Stimulated activated CD4-positive, alpha-beta T cell treated with anti-CD3 and anti-CD28 coated beads, Interleukin-1b, Interleukin-23, amount 100 ng/mL, for 24 hours (primary cell): ENCODE measurements at places on chromosomes 7 and 10.

DNA sequence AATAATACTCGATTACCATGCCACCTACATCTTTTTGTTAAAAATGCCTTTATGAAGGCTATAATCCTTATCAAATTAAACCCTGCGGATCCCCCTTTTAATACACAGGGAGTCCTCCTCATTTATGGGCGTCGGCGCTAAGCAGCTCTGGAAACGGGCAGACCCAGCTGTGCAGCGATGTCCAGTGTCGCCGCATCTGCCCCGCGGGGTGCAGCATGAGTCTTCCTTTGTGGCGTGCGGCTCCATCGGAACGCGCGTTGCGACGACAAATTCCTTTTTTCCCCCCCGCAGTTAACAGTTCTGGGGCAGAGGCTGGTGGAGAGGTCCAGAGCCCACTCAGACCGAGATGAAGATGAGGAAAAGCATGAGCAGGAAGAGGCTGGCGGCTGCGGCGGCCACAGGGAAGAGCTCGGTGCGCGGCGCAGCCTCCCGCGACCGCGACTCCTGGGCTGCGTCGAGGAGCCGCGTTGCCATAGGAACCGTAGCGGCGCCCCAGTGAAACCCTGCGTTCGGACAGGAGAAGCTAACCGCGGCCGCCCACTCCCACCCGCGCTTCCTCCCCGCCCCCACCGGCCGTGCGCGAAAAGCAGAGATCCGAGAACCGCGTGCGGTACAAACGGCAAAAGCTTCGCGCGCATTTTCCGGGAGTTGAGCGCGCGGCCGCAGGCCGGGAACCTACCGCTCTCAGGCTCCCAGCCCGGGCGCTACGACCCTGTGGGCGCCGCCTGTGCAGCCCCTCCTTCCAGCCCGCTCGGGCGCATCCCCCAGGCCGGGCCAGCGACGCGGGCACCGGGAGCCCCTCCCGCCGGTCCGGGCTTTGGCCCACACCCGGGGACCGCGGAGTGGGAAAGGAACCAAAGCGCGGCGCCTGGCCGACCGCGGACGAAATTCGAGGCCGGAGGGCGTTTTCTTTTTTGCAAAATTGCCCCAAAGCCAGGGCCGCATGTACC is 130.6 kb downstream of the SPAG6 start:
- DNase-seq, result no peak

GRCh38 chr10:110641256-110641655 is 2.9 kb upstream of the RBM20 start:
- no peak for DNase-seq

- no peak for DNase-seq
Measured at GRCh38 chr7:28706584-28706983, 251.5 kb downstream of the TRIL start.

GRCh38 chr7:87144173-87144657 is 8.0 kb upstream of the DMTF1 start:
- no peak for DNase-seq

DNA sequence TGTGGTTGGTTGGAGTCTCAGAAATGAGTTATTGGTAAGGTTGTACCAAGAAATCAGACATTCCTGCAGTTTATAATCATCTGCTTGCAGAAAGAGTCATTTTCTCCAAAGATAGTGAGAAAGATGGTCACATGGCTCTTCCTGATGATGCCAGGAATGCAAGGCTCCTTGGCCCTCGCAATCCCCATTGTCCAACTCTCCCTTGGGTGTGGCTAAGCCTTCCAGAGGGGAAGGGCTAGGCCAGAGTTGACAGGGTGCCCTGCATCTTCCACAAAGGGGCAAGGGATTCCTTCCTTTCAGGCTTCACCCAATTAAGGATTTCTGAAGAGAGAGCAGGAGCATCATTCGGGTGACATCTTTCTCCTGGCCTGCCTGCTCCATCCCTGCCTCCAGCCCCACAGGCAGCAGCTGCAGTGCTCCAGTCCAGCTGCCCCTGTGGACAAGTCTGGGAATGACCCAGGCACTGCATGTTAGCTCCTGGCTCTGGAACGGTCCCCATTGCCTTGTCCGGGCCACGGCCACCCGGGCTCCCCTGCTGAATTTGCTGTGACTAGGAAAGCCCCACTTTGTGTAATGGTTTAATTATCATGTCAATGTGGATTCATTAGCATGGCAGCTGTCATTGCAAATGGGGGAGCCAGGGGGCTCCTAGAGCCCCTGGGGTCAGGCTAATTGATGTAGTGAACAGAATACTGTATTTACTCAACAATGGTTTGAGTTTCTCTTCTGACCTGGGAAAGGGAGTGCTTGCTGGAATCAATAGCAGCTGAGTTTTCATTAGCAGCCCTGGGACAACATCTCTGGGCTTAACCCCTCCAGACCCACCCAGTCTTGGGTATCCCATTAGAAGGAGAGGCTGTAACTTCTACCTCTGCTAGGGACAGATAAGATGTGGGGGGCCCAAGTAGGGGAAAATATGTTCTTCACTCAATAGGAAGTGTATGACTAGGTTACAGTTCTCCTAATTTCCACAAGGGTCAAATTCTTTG is 112.6 kb upstream of the TBX20 start:
- no peak for DNase-seq

GRCh38 chr10:70430493-70431445 is 10.7 kb downstream of the NODAL start:
- no peak for DNase-seq

GRCh38 chr7:53383131-53383530 is 347.7 kb downstream of the POM121L12 start:
- DNase-seq, result no peak

DNA sequence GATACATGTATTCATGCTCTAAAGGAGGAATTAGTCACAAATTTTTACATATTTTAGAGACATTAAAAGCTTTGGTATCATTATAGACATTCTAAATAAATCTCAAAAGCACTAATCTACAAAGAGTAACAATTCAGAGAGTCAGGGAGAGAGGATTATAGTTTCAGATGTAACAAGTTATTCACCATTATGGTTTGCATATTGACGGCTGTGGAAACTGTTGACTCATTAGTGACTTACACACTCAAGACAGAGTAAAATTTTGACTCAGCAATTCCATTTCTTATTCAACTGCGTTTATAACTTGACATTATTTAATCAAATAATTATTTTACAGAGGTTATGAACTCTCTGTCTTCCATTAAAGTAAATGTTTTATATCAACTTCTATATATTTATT is 95.4 kb upstream of the SEMA3C start:
- no peak for DNase-seq

DNA sequence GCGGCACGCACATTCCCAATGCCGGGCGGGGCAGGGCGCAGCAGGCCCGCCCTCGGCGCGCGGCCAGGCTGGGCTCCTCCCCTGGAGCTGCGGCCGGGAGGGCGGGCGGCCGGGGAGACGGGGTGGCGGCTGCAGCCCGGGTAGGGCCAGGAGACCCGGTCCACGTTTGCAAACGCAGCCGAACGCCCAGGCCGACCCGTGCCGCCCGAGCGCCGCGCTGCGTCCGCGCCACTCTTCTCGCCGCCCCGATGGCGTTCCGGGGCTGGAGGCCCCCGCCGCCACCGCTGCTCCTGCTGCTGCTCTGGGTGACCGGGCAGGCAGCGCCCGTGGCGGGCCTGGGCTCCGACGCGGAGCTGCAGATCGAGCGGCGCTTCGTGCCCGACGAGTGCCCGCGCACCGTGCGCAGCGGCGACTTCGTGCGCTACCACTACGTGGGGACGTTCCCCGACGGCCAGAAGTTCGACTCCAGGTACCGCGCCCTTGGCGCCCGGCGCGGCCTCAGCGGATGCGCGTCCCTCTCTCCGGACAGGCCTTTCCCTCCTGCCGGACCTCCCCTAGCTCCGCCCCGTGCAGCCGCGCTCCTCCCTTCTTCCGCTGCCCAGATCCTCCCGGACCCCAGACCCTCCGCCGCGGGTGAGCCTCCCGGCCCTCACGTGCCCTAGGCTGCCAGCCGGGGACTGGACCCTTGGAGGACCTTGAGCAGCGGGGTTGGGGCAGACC is at the start of gene FKBP9:
Gene FKBP9, plus strand, starts transcription at position 115 of the 720 bp plus-strand sequence. Its CDS starts 134 bp downstream, at position 249.
- no peak for DNase-seq

DNA sequence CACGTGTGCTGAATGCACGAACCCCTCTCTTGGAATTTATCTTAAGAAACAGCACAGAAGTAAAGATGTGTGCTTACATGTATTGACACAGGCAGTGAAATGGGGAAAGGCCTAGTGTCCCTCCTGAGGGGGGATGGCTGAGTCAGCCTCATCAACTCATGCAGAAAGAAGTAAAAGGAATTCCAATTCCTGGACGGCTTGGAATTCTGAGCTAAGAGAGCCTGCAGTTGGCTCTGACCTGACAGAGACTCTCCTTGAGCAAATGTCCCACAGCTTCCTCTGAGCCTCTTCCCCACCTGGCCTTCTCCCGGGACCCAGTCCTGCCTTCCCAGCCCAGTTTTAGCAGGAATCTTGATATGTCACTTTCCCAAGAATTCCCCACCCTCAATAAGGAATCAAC is 542.4 kb upstream of the ADARB2 start:
- DNase-seq, result no peak

DNA sequence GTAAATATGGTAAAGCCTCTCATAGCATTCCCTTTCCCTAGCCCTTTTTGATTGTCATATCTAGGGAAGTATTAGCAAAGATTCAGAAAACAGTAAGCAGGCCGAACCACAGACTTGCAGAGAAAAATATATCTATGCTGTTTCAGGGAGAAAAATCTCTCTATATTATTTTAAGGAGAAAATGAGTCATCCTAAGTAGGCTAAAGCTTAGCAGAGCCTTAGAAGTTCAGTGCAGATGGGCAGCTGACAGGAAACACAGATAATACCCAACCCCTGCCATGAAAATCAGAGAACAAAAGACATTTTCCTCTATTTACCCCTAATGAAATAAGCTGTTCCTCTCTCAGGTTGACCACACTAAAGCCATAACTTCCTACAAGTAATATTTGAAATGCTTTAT is 16.5 kb downstream of the C1QL3 start:
- no peak for DNase-seq

GRCh38 chr7:55120074-55120473 is 101.3 kb downstream of the EGFR start:
- no peak for DNase-seq
